Keratinocyte (primary cell): ENCODE measurements at places on chromosomes 2 and 18. TPM values are rescaled to one million over a fixed set of nuclear protein-coding genes. Genes with fewer than 3 reads are reported as not detected.

The NEU2 gene
- polyA plus RNA-seq: not detected in 3 replicates

The CROCC2 gene
- polyA plus RNA-seq: not detected in 3 replicates

The DAPL1 gene
- polyA plus RNA-seq: 1.1 to 5.9 TPM (median 4.8 TPM) in 3 replicates

The COLEC12 gene
- polyA plus RNA-seq: not detected in 3 replicates

DNA sequence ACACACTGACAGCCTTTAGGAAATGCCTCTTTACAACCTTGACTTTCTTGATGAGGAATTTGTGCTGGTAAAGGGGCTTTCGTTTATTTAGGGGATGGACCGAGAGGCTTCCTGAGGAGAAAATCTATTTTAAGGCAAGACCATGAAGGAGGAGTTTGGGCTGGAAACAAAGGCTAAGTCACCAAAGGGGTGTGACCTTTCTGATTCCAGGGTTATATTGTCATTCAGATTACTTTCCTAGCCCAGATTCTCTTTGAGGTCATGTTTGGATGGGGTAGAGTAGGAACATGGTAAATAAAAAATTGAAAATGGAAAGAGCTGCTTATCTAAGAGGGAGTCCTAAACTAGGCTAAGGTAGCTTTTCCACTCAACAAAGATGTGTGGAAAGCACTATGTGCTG is 77.1 kb upstream of the UGP2 start:
- H3K36me3 ChIP-seq: no peaks in the 10 kb centered on the region
- no peak overlapping the region for H3K4me3 ChIP-seq
- no peak for DNase-seq
- no peaks in the 10 kb centered on the region for H3K4me1 ChIP-seq
- no peaks in the 10 kb centered on the region for H3K27me3 ChIP-seq

GRCh38 chr2:16281451-16282335 is 341.3 kb downstream of the MYCN start:
- no peaks in the 10 kb centered on the region for H3K36me3 ChIP-seq
- DNase-seq: no peak
- no peak overlapping the region for H3K4me3 ChIP-seq
- H3K27me3 ChIP-seq: no peaks in the 10 kb centered on the region
- H3K27ac ChIP-seq: no peak overlapping the region

- H3K4me3 ChIP-seq: no peak overlapping the region
- H3K27me3 ChIP-seq: no peaks in the 10 kb centered on the region
- H3K36me3 ChIP-seq: no peaks in the 10 kb centered on the region
- no peak for DNase-seq
- H3K27ac ChIP-seq: no peak overlapping the region
Observed at GRCh38 chr2:107693604-107694003, 133.1 kb upstream of the RGPD4 start.

DNA sequence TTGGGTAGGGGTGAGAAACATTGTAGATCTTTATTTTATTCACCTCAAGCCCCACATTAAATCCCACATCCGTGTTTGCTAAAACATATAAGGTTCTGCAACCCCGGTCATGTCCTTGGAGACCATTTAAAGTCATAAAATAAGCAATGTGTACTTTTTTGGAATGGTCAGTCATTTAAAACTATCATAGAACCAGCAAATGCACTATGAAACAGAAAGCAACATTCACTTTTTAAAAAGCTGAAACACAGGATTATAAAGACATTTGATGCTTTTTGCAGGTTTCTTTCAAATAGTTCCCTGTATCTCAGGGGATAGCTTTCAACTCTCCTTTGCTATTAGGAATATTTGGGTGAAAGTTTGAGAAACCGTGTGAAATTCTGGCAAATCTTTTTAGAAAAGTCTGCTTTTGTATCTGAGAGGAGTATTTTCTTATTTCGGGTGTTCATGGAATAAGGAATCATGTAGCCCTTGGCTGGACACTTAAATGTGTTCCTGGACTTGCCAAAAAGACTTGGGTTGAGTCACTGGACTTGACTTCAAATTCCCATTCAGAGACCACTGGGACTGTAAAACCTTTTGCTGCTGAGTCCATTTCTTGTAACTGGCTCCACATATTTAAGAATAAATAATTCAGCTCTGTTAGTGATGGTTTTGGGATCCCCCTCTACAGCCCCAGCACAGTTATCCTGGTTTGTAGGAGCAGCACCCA is 5.9 kb upstream of the CETN1 start:
- no peak overlapping the region for H3K4me3 ChIP-seq
- no peak for DNase-seq
- H3K27me3 ChIP-seq: no peaks in the 10 kb centered on the region
- H3K36me3 ChIP-seq: no peaks in the 10 kb centered on the region

GRCh38 chr2:127428815-127429109 is 10.5 kb downstream of the PROC start:
- H3K36me3 ChIP-seq: no peaks in the 10 kb centered on the region
- no peaks in the 10 kb centered on the region for H3K4me1 ChIP-seq
- no peak overlapping the region for H3K27ac ChIP-seq
- no peaks in the 10 kb centered on the region for H3K27me3 ChIP-seq
- DNase-seq: no peak
- H3K4me3 ChIP-seq: no peak overlapping the region

GRCh38 chr2:219001577-219002394 is 8.6 kb upstream of the CRYBA2 start:
- peaks cover 72% of the 10 kb centered on the region for H3K27me3 ChIP-seq
- H3K4me3 ChIP-seq: peak overlapping the region; percentile 32
- H3K4me1 ChIP-seq: peaks cover 15% of the 10 kb centered on the region
- no peak overlapping the region for H3K27ac ChIP-seq

DNA sequence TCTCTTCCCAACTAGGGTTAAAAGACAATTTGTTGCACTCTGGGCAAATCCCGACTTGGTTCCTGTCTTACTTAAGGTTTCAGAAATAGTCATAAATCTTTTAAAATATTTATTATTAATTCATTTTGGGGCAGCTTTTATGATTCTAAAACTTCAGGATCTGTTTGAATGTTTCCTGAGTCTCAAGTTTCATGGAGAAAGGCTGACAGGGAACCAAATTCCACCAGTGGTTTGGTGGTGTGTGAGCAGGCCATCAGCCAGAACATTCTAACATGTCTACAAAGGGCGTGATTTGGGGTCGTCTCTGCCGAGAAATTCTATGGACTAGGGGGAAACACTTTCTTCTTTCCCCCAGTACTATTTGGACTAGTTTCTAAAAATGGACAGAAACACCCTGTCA is 366.4 kb downstream of the ZNF521 start:
- H3K27me3 ChIP-seq: no peaks in the 10 kb centered on the region
- H3K4me3 ChIP-seq: no peak overlapping the region
- no peak overlapping the region for H3K27ac ChIP-seq
- H3K36me3 ChIP-seq: no peaks in the 10 kb centered on the region
- H3K4me1 ChIP-seq: no peaks in the 10 kb centered on the region

GRCh38 chr2:172859581-172860335 is 124.1 kb downstream of the RAPGEF4 start:
- DNase-seq: no peak
- no peaks in the 10 kb centered on the region for H3K36me3 ChIP-seq
- H3K4me1 ChIP-seq: peaks cover 36% of the 10 kb centered on the region

DNA sequence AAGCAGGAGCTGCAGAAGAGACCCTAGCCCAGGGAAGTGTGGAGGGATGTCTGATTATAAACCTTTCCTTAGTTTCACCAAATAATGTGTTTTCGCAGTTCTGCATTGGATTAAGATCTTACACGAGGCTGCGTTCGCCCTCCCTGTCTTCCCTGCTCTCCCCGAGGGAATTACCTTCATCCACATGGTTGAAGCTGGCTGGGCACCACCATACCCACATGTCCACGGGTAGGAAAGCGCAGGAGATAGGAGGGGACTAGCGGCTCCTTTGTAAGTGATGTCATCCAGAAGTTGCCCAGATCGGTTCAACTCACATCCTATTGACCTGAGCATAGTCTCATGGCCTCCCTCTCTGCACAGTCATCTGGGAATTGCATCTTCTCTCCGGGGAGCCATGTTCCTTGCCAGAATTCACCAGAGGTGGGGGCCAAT is 1.1 kb downstream of the TTL start:
- peak overlapping the region; percentile 70 for H3K27ac ChIP-seq
- peaks cover 16% of the 10 kb centered on the region for H3K4me1 ChIP-seq
- peaks cover 14% of the 10 kb centered on the region for H3K36me3 ChIP-seq
- H3K27me3 ChIP-seq: no peaks in the 10 kb centered on the region

DNA sequence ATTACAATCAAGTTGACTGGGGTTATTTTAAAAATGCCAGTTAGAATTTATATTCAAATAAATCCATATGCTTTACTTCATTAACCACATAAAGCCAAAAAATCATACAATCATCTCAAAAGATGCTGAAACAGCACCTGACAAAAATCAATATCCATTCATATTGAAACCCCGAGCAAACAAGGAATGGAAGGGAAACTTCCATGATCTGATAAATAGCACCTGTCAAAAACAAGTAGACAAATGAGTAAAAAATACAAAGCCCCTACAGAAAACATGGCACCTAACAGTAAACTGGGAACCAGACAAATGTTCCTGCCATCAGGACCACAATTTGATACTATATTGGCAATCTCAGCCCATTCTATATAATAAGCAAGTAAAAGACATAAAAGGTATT is 227.5 kb downstream of the HDAC4 start:
- no peak overlapping the region for H3K4me3 ChIP-seq
- no peaks in the 10 kb centered on the region for H3K36me3 ChIP-seq
- H3K27ac ChIP-seq: no peak overlapping the region
